ENCODE measurements at places on chromosomes 1 and 21. TPM values are rescaled to one million over a fixed set of nuclear protein-coding genes. Genes with fewer than 3 reads are reported as not detected.

The ZNF593OS gene
- 0.49 TPM for polyA plus RNA-seq

GRCh38 chr21:33396436-33396835 is 6.8 kb upstream of the IFNGR2 start:
- DNase-seq = no peak

DNA sequence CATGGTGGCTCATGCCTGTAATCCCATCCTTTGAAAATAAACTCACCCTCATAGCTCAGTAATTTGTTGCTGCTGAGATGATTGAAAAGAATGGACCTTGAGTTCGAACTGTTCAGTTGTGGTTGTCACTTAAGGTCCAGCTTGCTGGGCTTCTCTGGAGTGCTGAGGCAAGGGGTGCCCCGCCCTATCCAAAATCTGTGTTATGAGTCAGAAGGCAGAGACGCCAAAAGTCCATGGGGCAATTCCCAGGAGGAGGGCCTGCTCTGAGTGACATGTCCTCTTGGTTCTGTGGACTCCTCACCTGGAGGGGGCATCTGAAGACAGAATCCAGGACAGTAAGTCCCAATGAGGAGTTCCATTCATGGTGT is 64.8 kb downstream of the MYOM3 start:
- DNase-seq = peak; percentile 32

GRCh38 chr21:35170244-35170643 is 121.1 kb upstream of the RUNX1 start:
- no peak for DNase-seq

The CC2D1B gene
- polyA plus RNA-seq = 22.9 TPM

DNA sequence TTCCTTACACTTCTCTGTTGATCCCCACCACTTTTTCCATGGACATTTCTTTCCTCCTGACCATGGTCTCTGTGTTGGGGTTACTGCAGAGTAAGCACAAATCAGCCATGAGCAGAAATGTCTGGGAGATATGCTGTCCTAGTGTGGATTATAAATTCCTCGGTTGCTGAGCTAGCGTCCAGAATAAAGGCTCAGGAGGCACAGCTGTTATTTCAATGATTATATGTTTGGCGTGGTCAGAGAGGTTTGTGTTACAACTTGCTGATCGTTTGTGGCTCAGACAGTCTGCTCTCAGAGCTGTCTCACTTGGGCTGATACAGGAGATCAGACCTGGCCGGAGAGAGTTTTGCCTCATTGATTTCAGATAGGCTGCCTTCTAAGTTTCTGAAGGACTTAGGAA is 37.5 kb upstream of the LAMC2 start:
- DNase-seq = peak; percentile 92

DNA sequence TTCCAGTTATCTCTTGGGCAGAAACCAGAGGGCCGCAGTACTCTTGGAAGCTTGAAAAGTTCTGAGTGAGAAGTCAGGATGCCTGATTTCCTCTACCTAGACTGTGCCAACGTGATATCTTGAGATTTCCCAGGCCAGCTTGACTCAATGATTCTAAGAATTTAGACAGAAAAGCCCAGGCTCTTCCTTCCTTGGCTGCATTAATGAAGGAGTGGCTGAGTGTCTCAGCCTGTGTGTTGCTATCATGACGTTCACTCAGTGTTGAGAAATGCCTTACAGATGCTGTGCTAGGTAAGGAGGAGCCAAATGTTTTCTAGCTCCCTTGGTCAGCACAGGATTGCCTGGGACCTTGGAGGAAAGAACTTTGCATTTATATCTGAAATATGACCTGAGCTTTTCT is 454.1 kb upstream of the USP24 start:
- DNase-seq = peak; percentile 68

DNA sequence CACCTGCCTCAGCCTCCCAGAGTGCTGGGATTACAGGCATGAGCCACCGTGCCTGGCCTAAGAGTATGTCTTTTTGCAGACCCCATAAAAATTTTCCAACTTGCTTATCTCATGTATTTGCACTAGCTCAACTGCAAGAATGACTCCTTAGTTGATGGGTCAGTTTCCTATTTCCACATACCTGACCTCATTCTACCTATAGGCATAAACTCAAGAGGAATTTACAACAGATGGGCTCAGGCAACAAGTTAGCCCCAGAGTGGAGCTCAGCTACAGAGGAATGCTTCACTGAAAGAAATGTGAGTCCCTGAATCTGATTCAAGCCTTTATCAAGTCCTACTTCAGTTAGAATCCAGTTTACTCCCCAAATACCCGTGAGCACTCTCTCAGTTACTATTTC is 5.3 kb upstream of the SLC37A1 start:
- no peak for DNase-seq

GRCh38 chr1:37441490-37441889 is 32.9 kb upstream of the ZC3H12A start:
- no peak for DNase-seq

DNA sequence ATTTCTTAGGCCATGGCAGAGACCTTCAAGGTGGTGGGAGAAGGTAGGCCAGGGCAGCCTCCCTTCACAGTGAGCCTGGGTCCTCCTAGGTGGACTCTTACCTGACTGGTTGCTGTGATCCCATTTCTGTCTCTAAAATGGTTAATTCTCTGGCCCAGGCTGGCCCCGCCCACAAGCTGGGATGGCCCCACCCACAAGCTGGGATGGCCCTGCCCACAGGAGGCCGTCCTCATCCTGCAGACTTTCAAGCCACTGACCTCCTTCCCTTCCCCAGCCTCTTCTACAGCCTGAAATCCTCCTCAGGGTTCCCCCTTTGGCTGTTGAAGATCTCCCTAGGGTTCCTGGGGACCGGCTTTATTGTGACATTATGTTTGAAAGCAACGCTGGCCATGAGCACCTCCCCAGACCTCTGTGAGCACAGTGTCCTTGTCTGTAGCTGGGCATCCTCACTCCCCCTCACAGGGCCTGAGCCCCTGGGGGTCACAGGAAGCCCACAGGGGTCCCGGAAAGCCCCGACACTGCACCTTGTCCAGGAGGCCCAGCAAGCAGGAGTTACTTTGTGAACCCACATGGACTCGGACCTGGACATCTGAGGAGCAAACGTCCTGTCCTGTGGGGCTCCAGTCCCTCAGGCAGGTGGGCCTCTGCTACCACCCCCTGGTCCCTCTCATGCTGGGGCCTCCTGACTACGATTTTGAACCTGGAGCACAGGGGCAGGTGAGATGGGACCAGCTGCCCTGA is 621.7 kb downstream of the MATN1 start:
- DNase-seq = no peak

The SH2D5 gene
- polyA plus RNA-seq = 0.27 TPM

The SMIM12 gene
- 24.9 TPM for polyA plus RNA-seq

DNA sequence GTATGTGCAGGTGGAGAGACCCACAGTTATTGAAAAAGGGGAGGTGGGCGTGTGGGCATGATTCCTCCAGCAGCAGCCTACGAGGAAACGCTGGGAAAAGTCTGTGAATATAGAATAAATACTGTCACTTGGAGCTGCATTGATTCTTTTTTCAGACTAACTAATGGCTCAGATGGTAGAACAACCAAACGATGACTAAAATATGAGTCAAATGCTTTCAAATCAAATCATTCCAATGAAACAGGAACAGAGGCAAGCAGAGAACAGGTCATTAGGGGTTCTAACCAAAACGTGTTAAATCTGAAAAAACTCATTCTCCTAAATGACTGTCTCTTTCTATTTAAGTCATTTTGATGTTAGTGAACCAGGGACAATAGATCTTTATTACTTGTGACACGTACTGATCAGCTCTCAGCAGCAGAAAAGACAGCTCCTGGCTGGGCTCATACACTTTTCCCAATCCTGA is 35.1 kb upstream of the SEC16B start:
- DNase-seq = no peak

GRCh38 chr1:9350013-9350908 is 57.6 kb downstream of the SPSB1 start:
- peak; percentile 37 for DNase-seq

The DCAF8 gene
- polyA plus RNA-seq = 85.9 TPM

The OPRD1 gene
- polyA plus RNA-seq = 0.17 TPM

The NBPF10 gene
- polyA plus RNA-seq = 1.1 TPM

DNA sequence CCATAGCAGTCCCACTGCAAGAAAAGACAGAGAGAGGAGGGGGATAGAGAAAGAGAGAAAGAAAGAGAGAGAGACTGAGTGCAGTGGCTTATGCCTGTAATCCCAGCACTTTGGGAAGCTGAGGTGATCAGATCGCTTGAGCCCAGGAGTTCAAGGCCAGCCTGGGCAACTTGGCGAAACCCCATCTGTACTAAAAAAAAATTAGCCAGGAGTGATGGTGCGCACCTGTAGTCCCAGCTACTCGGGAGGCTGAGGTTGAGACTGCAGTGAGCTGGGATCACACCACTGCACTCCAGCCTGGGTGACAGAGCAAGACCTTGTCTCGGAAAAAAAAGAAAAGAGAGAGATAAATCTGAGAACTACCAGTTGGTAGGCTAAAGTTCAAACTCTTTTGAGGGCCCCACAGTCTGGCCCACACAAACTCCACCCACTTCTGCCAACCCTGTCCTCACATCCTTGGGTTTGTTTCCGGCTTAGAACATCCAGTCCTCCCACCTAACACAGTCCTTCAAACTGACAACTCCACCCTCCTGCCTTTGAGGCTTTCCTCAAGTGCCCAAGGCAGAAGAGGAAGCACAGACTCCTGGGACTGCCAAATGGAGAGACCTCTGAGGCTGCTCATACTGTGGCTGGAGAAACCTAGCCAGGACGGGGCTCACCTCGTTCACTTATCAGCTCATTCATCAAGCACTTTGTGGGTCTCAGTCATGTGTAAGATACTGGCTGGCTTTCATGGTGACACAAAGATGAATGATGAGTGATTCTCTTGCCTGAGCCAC is 20.1 kb downstream of the TFAP2E start:
- no peak for DNase-seq

- peak; percentile 88 for DNase-seq
Observed at GRCh38 chr1:118204648-118205047, 19.6 kb upstream of the SPAG17 start.

GRCh38 chr1:70091811-70092210 is 113.6 kb downstream of the LRRC40 start:
- DNase-seq = peak; percentile 54

- no peak for DNase-seq
Observed at GRCh38 chr1:203362720-203363025, 11.8 kb upstream of the FMOD start.

DNA sequence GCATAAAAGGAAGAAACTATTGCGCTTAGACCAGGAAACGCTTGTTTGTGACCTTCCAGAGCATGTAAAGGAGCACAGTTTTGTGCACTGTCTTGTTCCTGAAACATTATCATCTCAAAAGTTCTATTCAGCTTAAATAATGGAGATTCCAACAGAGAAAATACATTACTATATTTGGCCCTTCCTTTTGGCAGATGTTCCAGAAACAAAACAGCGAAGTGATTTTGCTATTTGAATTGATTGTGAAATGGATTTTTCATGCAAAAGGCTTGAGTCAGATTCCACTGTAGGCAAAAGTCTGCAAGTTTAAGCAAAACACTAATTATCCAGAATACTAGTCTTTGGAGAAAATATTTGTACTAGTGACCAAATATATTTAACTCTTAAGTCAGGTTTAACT is 80.3 kb upstream of the PTBP2 start:
- peak; percentile 74 for DNase-seq

- no peak for DNase-seq
Observed at GRCh38 chr1:173503391-173503790, 26.3 kb downstream of the PRDX6 start.

- DNase-seq = no peak
Observed at GRCh38 chr1:76219366-76219818, 144.8 kb downstream of the ST6GALNAC3 start.

GRCh38 chr1:3070644-3071564 is 1.9 kb downstream of the PRDM16 start:
- DNase-seq = no peak

DNA sequence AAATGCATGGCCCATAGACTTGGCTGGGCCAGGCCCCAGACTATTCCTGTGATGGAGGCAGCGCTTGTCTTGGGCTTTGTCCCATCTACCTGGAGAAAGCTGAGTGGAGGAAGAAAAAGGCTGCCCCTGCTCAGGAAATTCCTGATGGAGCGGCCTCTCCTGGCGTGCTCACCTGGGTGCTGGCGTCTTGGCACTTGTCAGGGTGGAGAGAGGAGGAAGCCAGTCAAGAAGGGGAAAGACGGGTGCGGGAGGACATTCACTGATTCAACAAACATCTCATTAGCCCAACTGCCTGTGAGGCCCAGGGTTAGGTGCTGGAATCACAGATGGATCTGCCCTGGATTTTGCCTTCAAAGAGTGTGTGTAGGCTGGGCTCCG is 16.1 kb downstream of the ALPL start:
- no peak for DNase-seq

GRCh38 chr1:156062189-156062588 is 1.2 kb downstream of the RAB25 start:
- no peak for DNase-seq

The LCK gene
- 1.3 TPM for polyA plus RNA-seq

All from muscle of leg (tissue), 16 donors.